ENCODE measurements at places on chromosomes 4 and X.

DNA sequence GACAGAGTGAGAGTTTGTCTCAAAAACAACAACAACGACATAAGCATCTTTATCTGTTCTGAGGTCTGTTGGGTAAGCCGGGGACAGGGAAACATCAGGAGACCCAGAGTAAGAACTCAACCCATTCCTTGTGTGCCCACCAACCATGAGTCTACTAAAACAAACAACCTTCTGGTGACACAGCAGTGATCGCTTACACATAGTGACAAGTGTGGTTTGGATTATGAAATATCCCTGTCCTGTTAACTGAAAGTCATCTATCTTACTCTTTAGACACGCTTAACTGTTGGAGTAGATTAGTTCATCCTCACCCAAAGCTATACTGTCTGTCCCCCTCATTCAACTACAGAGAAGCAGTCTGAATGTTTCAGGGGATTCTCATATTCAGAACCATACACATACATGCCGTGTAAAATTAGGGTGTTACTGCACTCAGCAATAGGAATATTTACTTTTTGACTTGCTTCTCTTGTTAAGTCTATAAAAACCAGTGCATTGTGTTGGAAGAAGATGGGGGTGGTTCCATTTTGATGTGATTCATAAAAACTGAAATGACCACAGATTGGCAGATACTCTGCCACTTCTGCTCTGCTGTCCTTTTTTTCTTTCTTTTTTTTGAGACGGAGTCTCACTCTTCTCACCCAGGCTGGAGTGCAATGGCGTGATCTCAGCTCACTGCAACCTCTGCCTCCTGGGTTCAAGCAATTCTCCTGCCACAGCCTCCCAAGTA, 27.4 kb downstream of the PHKA2 start:
- no peak for DNase-seq

DNA sequence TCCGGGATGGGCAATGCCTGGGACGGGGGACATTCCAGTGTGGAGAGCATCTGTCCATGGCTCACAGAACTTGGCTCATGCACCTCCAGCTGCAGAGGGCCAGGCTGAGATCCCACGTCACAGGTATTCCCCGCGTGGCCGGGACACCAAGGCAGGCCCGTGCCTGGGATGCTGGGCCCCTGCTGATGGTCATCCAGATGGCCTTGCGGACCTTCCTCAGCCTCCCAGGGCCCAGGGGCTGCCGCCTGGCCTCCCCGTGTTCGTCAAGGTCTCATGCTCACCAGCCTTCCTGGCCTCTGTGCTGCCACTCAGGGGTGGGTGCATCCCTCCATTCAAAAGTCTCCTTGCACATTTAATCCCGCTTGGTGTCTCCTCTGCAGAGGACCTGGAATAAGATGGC, 40.9 kb upstream of the LRPAP1 start:
- DNase-seq = no peak

DNA sequence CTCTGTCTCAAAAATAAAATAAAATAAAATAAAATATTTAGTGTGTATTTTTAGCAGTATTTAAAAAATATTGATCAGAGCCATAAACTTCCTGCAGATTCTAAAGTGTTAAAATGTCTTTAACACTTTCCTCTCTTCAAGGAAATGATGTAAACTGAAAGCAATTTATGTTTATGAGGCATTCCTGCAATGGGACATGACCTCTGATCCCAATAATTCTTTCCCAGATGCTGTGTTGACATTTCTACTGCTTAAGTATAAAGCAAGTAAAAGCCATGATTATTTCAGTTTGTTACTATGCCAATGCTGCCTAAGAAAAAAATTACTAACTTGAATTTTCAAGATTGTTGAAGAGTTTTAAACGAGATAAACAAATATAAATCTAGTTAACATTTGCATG, 29.0 kb downstream of the COQ2 start:
- DNase-seq = no peak

GRCh38 chr4:96347582-96347981, 507.7 kb downstream of the PDHA2 start:
- no peak for DNase-seq

GRCh38 chrX:114952696-114953095, 64.7 kb downstream of the IL13RA2 start:
- no peak for DNase-seq

- no peak for DNase-seq
Measured at GRCh38 chrX:86711531-86712180, 563.4 kb downstream of the DACH2 start.

GRCh38 chr4:78684325-78685079, 91.6 kb upstream of the BMP2K start:
- DNase-seq = no peak

DNA sequence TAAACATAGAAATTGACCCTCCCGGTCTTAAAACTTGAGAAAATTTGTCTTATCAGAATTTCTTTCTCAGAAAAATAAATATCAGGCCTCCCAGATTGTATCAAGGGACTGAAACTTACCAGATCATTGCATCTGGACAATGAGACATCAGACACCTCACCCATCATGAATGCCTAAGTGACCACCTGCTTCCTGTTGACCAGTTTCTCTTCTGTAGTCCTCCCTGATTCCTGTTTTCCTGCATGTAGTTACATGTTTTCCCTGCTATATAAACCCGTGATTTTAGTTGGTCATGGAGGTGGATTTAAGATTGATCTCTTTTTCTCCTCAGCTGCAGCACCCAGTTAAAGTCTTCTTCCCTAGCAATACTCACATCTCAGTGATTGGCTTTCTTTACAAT, 548.1 kb downstream of the PPP4R3C start:
- no peak for DNase-seq

DNA sequence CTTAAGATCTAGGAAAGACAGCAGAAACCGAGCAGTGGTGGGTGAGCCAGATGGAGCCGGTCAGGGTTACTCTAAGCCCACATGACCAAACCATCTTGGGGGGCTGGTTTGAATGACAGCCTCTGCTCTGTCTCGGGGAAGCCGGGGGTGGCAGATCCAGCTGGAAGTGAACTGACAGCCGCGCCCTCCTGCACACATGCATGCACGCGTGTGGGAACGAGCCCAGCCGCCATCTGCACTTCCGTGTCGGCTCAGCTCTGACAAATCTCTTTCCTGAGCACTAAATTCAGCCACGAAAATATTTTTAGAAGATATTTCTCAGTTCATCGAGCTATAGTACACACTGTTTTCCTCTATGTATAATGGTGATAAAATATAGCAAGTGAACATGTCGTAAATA, 115.5 kb downstream of the DCTD start:
- DNase-seq = no peak

- no peak for DNase-seq
Measured at GRCh38 chr4:93751411-93751810, 77.1 kb upstream of the ATOH1 start.

DNA sequence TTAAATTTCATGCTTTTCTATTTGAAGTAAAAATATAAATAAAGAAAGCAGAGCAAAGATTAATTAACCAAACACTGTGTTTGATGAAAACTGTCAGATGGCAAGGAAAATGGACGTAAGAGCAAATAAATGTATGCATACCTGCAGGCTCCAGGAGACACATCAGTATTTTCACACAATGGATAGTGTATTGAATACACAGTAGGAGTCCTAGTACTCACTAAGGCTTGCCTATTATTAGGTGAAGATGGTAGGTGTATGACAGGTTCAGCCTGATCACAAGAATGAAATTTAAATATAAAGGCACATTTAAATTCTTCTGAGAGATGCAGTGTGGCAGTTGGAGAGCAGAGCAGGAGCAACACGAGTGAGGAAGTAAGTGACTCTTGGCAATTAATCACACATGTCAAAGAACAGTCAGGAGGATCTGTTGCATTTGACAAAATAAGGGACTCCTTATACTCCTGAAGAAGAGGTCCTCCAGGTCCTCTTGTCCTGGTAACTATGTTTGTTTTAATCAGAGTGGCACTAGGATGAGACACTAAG, 106.0 kb upstream of the NDST4 start:
- no peak for DNase-seq

DNA sequence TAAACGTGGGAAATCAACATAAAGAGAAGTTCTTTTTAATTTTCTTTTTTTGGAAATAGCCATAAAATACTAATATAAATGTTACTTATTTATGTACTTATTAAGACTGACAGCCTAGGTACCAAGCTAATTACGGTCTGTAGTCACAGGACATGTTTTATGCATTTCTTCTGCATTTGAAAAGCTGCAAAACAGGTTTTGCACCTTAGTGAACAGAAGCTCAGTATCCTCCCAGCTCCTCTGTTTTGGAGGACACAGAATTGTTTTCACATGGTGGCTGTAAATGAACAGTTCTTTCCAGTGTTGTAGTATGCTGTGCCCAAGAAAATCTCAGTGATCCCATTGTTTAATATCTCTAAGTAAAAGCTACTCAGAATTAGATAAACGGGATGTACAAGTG, 1788.0 kb upstream of the TENM3 start:
- peak; percentile 43 for DNase-seq

- DNase-seq = no peak
Measured at GRCh38 chrX:63739885-63740284, 45.1 kb downstream of the ARHGEF9 start.

DNA sequence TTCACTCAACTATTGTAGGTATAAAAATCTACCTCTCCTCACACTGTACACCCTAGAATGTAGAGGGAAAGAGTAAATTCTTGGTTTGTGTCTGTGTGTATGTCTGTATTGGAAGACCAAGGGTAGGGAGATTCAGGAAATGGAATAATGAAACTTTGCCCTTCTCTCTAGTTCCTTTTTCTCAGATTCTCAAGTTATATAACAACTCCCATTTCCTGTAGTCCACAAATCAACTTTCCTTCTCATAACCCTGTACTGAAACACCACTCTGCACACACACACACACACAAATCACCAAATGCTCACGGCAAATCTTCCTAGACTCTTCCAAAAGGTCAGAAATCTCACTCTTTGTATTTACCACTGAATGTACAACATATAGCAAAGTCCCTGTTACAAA, 824.5 kb upstream of the DIAPH2 start:
- DNase-seq = no peak

DNA sequence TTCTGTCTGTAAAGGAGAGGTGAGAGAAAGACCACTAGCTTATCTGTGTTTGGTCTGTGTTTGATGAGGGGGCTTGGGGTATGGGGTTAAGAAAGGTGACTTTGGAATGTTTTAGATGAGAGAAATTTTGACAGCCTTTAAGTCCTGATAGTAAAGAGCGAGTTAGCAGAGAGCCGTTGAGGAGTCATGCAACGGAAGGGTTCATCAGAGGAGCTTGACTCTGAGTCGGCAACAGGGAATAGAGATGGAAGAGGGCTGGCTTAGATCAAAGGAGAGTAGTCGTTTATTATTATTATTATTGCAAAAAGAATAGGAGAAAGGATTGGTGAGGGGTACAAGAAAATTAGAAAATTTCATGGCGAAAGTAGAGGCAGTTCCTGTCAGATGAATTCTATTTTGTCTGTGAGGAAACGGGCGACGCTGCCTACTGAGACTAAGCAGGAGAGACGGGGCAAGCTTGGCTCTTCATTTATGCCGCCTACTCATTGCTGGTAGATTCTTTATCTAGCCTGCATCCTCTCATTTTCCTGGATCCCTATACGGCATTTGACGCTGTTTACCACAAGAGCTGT, 473 bp upstream of the VAMP7 start:
- no peak for DNase-seq

DNA sequence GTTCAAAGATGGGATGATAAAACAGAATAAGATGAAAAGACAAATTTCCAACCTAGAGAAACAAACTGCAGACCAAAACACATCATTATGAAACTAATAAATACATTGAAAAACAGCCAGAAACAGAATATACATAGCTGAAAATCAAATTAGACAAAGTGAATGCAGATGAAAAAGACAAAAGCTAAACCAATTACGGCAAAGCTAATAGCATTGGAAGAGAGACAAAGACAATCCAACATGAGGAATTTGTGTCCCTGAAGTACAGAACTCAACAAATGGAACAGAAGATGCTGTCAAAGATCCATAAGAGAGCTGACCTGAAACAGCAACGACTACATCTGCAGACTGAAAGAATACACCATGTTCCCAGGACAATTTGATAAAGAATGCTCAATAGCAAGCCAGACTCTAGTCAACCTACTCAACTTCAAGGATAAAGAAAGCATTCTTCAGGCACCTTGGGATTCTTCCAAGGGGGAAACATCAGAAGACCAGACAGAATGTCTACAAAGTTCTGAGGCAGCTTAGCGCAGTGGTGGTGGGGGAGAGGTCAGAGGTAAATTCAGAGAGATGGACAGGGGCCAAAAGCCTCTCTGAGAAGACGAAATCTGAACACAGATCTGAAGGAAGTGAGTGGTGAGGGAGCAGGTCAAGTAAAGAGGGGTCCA, 27.4 kb upstream of the IRAK1 start:
- DNase-seq = no peak

DNA sequence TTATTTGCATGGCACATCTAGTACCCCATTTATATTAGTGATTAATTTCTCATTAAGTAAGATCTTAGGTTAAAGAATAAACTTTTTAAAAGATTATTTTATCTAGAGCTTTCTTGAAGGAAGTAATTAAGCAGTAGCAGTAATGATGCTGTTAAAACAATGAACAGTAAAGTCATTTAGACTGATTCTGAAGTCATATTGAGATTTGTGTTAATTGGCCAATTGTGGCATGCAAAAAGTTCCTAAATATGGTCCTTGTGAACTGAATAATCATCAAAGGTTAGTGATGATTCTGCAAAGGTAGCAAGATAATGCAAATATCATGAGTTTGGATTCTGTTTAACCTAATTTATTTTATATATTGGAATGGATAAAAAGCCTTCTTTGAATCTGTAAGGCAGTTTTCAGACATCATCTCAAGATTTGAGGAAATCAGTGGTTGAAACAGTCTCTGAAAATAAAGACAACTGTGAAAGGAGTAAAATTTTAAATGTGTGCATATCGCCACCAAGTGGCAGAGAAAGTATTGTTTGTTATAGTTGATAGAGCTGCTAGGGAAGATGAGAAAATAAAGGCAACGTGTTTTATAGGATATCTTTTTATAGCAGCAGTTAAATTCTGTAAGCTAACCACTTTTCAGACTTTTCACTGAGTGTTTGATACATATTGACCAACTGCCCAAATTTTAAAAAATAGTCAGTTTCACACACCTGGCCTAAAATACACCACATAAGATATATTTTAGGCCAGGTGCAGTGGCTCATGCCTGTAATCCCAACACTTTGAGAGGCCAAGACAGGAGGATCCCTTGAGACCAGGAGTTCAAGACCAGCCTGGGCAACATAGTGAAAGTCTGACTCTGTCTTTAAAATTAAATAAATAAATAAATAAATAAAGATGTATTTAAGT, 79.6 kb downstream of the CCKAR start:
- DNase-seq = peak; percentile 47

GRCh38 chrX:136862546-136862945, 18.0 kb downstream of the RBMX start:
- DNase-seq = no peak
